HT1080 (cell line): ENCODE measurements at places on chromosomes 2 and 18. TPM values are rescaled to one million over a fixed set of nuclear protein-coding genes. Genes with fewer than 3 reads are reported as not detected.
A peak's percentile ranks its signal among the peaks of the same experiment; 100 is the strongest.

- DNase-seq: no peak
Measured at GRCh38 chr2:67612576-67613042, 215.5 kb downstream of the ETAA1 start.

- DNase-seq: no peak
Measured at GRCh38 chr18:8786483-8787370, 81.4 kb downstream of the MTCL1 start.

DNA sequence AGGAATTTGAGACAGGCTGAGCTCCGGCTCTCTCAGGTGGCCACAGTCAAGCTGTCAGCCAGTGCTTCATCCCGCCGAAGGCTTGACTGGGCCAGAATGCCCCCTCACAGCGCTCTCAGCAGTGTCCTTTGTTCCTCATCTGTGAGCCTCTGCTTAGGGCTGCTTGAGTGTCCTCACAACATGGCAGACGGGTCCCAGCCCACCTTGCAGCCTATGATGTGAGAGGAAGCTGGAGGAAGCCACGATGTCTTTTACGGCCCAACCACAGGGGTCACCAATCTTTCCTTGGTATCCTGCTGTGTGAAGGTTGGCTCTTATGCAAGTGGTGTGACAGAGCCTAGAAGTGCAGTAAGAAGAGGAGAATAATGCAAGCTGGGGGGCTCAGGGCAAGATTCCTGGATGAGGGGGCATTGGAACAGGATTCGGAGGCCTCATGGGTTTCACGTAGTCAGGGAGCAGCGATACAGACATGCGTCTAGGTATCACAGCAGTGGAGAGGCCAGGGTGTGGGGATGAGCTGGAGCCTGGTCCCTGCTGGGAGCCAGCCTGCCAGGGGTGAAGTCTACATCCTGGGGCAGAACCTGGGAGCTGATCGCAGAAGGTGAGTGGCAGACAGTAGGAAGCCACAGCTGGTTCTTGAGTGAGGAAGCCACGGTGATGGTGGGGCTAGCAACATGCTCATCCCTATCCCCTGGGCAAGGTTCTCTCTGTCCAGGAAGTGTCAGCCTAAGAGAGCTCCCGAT is 234.1 kb downstream of the GLI2 start:
- no peak for DNase-seq

DNA sequence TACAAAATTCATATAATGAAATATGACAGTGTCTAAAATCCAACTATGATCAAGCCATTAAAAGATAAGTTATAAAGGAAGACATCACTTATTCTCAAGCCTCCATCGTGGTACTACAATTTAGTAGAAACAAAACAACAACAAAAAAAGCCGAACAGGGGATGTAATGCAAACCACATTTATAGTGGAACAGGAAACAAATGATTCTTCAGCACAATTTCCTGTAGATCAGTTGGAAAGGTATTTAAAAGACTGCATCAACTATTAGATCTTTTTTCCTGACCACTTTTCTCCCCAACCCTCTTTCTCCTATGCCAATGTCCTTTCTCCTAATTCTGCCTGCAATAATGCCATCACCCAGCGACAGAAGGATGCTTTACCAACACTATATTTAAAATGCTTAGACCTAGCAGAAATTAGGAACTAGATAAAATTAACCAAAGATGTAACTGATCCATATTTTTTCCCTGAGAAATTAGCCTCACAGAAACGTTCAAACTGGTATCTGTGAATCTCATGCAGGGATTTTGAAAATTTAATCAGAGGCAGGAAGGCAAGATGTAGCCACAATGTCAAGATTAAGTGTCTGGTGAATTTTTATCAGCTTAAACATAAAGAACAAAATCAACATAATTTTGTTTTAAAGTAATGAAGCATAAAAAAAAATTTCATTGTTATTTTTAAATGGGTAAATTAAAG is 271.4 kb downstream of the TCF4 start:
- DNase-seq: no peak

GRCh38 chr2:170486730-170487129 is 228.4 kb upstream of the SP5 start:
- no peak for DNase-seq

GRCh38 chr2:190283783-190284182 is 35.8 kb downstream of the HIBCH start:
- peak; percentile 7 for DNase-seq

- no peak for DNase-seq
Measured at GRCh38 chr2:192584976-192585375, 390.2 kb upstream of the TMEFF2 start.

GRCh38 chr2:167842047-167842446 is 405.3 kb downstream of the STK39 start:
- DNase-seq: no peak

DNA sequence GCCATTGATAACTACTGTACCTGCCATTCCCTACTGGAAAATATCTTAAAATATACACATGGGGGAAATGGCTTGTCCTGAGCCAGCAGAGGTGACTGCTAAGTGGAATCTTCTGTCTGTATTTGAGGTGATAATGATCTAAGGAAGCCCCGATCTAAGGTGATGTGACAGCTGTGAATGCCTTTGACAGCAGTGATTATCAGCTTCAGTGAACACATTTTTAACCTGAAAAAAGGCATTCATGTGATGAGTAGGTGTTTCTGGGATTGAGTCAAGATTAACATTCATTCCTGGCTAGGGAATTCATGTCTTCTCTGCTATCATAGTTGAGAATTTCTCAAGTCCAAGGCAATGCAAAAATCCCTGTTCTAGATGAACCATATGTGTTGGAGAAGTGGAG is 9.1 kb upstream of the MAPRE2 start:
- no peak for DNase-seq

GRCh38 chr2:195830968-195831950 is 174.2 kb downstream of the SLC39A10 start:
- no peak for DNase-seq

- no peak for DNase-seq
Measured at GRCh38 chr2:219496825-219497494, 1.7 kb upstream of the GMPPA start.

- no peak for DNase-seq
Measured at GRCh38 chr2:80092474-80092873, 212.1 kb downstream of the LRRTM1 start.

- DNase-seq: no peak
Measured at GRCh38 chr2:60028849-60029565, 524.4 kb downstream of the BCL11A start.

DNA sequence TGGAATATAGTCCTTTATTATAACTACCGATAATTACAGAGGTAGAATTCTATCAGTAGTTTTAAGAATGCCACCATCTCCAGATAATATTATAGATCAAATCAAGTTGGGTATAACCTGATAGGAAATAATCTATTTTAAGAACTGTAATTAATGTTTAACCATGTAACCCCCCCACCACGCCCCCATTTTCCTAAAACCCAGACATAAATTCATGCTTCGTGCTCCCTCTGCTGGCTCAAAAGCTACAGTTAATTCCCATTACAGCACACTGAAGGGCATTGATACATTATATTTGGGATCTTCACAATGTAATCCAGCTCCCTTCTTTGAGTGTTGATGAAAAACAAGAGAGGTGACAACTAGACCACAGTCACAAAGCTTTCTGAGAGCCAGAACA is 228.0 kb upstream of the SMAD7 start:
- no peak for DNase-seq

GRCh38 chr2:239970004-239970623 is 55.0 kb downstream of the NDUFA10 start:
- DNase-seq: no peak

The ZBTB7C gene
- total RNA-seq: 0.05 TPM in 1 of 2 replicates, not detected in the other

The SPP2 gene
- total RNA-seq: 0.23 TPM in 1 of 2 replicates, not detected in the other

The VWA3B gene
- total RNA-seq: not detected in 2 replicates

The FKBP7 gene
- total RNA-seq: 21.0 and 22.2 TPM in 2 replicates

The PDE6D gene
- 14.3 and 20.5 TPM in 2 replicates for total RNA-seq

The FAM98A gene
- total RNA-seq: 25.7 and 38.0 TPM in 2 replicates

The ALPG gene
- not detected in 2 replicates for total RNA-seq

The PLEK gene
- not detected in 2 replicates for total RNA-seq
